ENCODE measurements at places on chromosomes 2 and 18.

DNA sequence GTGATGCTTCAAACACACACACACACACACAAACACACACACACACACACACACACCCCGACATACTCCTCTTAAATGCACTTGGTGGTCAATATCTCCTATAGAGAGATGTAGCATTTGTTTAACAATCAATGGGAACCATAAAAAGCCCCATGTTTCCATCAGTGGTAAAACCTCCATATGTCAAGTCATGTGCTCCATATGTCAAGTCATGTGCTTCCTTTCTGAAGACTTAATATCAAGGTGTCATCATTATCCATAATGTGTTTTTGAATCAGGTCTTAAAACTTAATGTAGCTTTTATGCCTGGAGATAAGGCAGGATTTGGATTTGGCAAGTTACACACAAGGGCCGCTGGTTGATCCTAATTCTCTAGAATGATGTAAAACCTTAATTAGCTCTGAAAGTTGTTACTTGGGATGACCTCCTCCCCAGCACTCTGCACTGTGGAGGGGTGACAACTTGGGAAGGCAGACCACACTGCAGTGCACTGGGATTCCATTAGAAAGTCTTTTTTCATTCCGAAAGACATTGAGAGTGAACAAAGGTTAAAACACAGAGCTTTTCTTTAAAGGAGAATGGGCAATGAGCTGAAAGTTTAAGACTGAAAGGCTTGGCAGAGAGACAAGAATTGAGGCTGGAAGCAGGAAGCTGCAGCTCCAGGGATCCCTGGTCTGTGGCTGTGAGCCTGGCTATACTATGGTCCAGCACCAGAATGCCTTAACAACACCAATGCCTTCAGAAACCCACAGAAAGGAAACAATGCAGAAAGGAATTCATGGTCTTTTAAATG is 26.4 kb downstream of the ALK start:
- DNase-seq = no peak

- DNase-seq = no peak
Observed at GRCh38 chr2:182014284-182014683, 28.6 kb downstream of the PPP1R1C start.

DNA sequence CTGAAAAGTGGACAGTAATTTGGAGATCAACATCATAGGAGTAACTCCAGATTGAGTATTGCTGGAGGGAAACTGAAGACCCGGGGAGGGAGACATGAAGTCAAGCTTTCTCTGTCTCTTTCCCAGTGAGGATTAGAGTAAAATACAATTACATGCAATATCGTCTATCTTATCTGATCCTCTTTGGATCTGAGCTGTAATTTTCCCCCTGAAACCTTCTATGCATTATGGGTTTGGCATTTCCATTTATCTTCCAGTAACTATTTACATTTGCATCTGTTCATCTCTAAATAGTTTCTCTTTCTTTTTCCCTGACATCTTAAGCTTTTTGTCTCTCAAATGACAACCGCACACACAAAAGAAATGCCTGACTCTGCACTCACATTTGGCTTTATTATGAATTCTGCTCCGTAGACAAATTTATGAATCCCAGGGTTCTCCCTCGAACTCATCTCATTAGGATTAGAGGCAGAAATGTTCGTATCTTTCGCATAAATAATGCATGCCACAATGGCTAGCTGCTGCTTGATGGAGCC is 113.1 kb downstream of the SPP2 start:
- DNase-seq = no peak

- DNase-seq = no peak
Observed at GRCh38 chr2:12770300-12770968, 53.7 kb downstream of the TRIB2 start.

- DNase-seq = no peak
Observed at GRCh38 chr18:433298-433697, 67.2 kb downstream of the COLEC12 start.

DNA sequence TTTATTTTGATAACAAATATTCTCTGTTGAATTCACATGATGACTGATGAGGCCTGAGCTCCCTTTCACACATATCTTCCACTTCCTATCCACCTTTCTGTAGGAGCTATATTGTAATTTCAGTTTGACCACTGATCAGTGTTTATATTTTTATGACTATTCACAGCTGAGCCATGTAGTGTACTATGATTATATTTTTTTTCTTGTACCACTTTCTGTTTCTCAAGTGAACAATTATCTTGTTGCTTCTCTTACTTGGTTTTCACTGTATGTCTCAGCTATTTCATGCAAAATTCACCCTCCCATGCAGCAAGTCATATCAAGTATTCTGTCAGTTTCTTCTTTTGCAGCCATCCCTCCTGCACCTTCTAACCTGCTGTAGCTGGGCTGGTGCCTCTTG is 78.4 kb downstream of the TMEM247 start:
- DNase-seq = no peak

- DNase-seq = no peak
Observed at GRCh38 chr2:217954469-217954868, 48.3 kb downstream of the TNS1 start.

DNA sequence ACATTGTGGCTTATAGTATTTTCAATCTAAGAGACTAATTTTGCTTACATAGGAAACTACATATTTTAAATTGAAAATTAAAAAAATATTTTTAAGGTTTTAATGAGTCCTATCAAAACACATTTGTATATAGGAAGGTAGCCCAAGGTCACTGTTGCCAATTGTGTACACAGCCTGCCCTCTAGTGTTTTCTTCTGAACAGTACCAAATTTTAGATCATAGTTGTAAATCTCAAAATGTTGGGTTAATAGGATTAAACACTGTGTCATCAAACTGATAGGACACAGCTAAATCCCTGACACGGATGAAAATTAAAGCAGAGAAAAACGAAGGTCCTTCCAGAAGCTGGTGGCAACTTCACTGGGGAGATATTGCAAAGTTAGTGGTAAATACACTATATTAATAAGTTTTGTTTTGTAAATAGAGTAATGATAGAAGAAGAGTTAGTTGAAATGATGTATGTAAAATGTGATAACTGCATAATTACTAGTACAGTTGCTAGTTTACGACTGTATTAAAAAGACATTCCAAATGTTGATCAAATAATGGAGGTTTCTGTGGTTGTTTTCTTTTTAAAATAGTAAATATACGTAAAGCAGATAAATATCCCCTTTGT is 19.7 kb downstream of the CLUL1 start:
- DNase-seq = peak; percentile 37

GRCh38 chr2:24771764-24772586 is 21.2 kb downstream of the PTRHD1 start:
- peak; percentile 30 for DNase-seq

GRCh38 chr18:45408218-45408617 is 207.1 kb upstream of the SLC14A2 start:
- no peak for DNase-seq

DNA sequence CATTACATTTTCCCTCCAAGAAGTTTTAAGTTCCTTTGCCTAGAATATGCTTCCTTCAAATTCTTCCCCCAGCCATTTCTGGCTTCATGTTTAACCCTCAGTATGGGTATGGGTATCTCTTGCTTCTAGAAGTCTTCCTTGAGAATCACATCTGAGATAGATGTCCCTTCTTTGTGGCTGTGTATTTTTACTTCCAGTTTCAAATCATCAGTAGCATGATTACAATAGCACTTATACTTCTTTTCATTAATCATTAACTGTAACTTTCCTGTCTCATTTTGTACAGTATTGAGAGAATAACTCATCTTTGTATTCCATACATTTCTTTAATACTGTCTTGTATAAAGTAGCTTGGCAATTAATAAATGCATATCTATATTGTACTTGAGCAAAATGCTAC is 17.3 kb upstream of the PDE1A start:
- no peak for DNase-seq

DNA sequence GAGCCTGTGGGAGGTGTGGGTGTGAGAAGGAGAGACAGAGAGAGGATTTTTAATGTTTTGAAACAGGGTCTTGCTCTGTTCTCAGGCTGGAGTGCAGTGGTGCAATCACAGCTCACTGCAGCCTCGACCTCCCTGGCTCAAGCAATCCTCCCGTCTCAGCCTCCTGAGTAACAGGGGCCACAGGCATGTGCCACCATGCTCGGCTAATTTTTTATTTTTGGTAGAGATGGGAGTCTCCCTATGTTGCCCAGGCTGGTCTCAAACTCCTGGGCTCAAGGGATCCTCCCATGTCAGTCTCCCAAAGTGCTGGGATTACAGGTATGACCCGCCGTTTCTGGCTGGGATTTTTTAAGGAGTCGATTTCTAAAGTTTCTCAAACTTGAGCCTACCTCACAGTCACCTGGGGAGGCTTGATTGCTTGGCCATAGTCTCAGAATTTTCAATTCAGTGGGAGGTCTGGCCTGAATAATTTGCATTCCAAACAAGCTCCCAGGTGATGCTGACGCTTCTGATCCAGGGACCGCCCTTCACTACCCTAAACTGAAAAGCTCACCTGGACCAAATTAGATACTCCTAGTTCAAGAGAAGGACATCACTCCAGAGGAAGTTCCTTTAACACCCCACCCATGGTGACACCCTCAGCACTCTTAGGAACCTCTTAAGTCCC is 70.8 kb upstream of the SLC1A4 start:
- no peak for DNase-seq

GRCh38 chr2:122206101-122206500 is 450.6 kb downstream of the TSN start:
- DNase-seq = no peak

- no peak for DNase-seq
Observed at GRCh38 chr2:142588269-142588668, 289.2 kb upstream of the KYNU start.

DNA sequence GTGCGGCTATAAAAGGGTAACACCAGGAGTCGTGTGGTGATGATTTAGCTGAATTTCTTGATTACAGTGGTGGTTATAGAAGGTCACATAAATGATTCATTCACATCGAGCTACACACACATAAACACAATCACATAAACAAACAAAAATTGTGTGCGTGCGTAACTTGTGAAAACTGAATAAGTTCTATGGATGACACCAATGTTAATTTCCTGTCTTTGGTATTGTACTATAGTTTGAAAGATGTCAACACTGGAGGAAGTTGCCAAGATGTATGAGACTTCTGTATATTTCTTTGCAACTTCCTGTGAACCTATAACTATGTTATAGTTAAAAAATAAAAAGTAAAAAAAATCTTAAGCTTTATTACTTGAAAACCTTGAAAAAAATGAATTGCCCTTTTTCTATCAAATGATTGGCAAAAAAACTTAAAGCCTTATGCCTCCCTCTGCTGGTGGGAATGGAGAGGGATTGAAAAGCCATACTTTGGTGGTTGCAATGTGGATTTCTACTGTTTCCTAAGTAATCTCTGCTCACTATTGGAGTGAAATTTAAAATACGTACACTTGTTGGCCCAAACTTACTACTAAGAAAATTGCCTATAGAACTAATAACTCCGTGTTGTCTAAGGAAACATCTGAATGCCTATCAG is 227.7 kb downstream of the RPIA start:
- no peak for DNase-seq

GRCh38 chr2:75707901-75708300 is 2.8 kb downstream of the GCFC2 start:
- no peak for DNase-seq

GRCh38 chr18:40415176-40415791 is 1539.8 kb upstream of the PIK3C3 start:
- no peak for DNase-seq

- DNase-seq = peak; percentile 96
Observed at GRCh38 chr2:238684362-238685326, 163.2 kb upstream of the TWIST2 start.

- no peak for DNase-seq
Observed at GRCh38 chr2:147663153-147663961, 181.5 kb upstream of the ACVR2A start.

- no peak for DNase-seq
Observed at GRCh38 chr18:23718731-23719130, 29.5 kb downstream of the LAMA3 start.

- DNase-seq = no peak
Observed at GRCh38 chr2:202311823-202312388, 46.3 kb downstream of the NOP58 start.

DNA sequence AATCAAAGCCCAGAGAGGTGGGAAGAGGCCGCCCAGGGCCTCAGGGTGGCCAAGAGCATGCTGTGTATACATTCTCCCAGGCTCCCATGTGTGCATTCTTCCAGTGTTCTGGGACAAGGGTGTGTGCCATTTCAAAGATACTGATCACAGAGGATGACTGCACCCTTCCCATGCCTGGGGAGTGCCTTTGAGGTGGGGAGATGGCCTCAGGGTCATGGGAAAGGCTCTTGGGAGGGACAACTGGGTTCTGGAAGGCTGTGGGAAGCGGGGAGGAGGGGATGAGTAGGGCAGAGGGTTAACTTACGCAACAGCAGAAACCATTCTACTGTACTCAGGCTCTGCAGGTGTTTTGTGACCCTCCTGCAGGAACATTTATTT is 40.9 kb downstream of the KLHL29 start:
- no peak for DNase-seq

- DNase-seq = no peak
Observed at GRCh38 chr2:69939722-69940121, 21.7 kb downstream of the ASPRV1 start.

GRCh38 chr2:240252872-240253511 is 112.5 kb upstream of the OTOS start:
- no peak for DNase-seq

- DNase-seq = peak; percentile 52
Observed at GRCh38 chr2:45993476-45993991, 303.7 kb upstream of the EPAS1 start.

GRCh38 chr2:171158790-171159371 is 1.8 kb downstream of the TLK1 start:
- DNase-seq = no peak

DNA sequence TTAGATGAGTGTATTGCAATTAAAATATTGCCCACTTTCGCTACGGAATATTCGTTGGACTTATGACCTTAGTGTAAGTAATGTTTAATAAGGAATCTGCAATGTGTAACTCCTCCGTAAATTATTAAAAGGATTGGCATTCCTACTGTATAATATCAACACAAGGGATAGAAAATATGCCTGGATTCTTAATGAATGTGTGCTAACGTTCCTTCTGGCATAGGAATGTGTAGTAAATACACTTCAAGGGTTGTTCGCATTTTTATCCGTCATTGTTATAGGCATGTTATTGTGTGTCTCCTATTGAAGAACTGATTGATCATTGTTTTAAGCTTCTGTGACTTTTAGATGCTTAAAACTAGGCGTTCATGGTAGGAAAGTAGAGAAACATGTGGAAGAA is 134.5 kb downstream of the NEDD4L start:
- DNase-seq = peak; percentile 34

GRCh38 chr2:20148923-20149702 is 75.8 kb downstream of the SDC1 start:
- peak; percentile 74 for DNase-seq

DNA sequence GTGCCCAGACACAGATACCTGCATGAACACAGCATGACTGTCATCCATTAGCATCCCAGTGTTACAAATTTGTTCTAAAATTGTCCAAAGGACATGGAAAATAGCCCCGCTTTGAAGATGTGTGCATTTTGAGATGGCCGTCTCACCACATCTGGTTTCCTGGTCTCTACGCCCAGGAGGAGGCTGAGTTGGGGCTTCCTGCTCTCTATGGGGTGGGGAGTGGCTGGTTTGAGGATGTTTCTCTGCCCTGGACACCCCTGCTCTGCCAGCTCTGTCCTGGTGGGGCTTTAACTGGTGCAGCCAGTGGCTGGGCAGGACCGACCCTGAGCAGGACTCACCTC is 74.6 kb upstream of the SMAD7 start:
- no peak for DNase-seq

GRCh38 chr2:181304011-181304844 is 153.0 kb upstream of the ITGA4 start:
- no peak for DNase-seq

- DNase-seq = no peak
Observed at GRCh38 chr2:238173692-238174091, 14.9 kb downstream of the ERFE start.

- DNase-seq = no peak
Observed at GRCh38 chr2:28896906-28897305, 2.4 kb downstream of the WDR43 start.

- DNase-seq = no peak
Observed at GRCh38 chr2:96930351-96931010, 55.9 kb downstream of the FAM178B start.
